ENCODE measurements at places on chromosomes 13 and 19.

GRCh38 chr19:18475004-18475453, 37.1 kb upstream of the ISYNA1 start:
- DNase-seq: no peak

DNA sequence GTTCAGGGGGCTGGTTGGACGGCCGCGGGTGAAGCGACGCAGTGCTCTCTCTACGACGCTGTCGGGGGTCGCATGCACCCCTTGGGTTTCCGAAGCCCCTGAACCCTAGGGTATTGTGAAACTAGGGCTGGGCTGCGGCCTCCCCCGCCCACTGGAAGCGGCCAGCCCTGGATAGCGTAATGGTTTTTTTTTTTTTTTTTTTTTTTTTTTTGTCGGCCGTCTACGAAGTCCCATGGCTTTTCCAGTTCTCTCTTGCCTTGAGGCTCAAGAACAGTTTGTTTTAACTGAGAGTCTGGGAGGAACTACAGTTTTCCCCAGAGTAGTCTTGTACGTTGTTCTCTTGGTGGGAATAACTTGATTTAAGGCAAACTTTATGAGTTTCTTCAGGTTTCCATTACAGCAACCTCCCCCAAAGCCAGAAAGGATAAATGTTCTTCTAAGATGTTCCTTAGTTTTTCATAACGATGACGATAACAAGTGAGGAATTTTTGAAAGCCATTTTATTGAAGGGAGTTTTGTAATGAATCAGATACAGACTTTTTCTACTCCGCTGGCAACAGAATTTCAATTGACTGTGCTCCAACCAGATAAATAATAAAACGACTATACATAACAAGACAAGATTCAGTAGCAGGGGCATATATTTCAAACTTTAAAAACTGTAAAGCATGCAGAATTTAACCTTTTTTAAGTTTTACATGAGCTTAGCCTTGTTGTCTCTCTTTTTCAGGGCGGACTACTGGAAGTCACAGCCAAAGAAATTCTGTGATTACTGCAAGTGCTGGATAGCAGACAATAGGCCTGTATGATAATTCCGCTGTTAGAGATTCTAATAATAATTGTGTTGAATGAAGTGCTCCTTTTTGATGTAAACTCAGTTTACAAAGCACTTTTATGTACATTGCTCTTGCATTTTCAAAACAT, 867 bp downstream of the WBP4 start:
- no peak for DNase-seq

- DNase-seq: no peak
Measured at GRCh38 chr13:95086761-95087160, 214.5 kb downstream of the ABCC4 start.

- no peak for DNase-seq
Measured at GRCh38 chr19:2089727-2090053, 6.4 kb downstream of the MOB3A start.

DNA sequence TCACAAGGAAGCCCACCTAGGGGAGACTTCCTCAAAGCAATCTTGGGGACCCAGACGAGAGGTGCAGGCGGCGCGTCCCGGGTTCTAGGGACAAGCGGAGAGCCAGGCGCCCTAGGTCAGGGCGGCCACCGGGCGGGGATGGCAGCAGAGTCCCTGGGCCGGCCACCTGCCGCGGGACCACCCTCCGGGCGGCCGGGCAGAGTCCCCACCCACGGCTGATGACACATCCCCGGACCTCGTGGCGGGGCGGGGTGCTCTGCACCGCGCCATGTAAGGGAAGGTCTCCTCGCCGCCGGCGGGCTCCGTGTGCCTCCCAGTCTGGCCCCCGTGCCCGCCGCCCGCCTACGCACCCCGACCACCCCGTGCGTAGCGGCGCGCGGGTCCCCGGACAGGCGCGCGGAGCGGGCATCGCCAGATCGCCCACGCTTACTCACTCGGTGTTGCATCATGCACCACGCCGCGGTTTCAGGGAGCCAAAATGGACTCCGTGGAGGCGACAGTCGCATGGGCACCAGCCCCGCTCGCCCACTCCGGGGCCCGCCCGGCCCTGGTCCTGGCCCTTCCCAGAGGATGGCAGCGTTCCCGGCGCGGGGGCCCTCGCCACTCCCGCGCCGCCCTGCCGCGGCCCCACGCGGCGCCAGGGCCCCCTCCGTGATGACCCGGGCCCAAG, 643 bp downstream of the SLC7A1 start:
- DNase-seq: no peak

- DNase-seq: no peak
Measured at GRCh38 chr19:18605546-18606280, 886 bp downstream of the CRLF1 start.

DNA sequence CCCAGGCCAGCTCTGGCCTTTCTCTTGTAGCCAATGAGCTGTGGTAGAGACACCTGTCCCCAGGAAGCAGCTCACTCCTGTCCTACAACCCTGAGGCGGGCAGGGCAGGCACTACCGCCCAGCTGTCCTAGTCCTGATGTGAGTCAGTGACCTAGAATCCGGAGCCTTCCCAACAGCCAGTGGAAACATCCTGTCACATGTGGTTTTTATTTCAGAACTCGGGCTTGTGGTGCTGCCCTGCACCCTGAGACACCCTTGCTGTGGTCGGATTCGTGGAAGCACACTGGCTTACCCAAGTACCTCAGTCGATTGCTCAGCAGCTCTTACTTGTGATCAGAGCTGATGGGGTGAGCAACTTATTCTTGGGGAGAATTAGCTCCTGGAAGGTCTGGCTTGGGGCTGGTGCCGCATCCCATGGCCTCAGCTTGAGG, 83.6 kb upstream of the ARHGEF7 start:
- no peak for DNase-seq

DNA sequence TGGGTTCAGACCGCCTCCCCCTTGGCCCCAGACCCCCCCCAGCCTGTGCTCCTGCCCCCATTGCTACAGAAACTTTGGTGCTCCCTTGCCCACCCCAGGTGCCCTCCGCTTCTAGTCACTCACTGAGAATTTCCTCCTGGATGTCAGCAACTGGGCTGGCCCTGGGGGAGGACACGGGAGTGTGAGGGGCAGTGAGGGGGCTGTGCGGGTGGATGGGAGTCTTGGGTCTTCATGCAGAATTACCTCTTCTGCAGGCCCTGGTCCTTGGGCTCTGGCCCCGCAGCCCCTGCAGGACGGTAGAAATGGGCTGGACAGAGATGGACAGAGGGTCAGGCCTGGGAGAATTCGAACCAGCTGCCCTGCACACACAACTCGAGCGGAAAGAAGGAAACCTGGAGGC, 4.8 kb downstream of the LILRB5 start:
- no peak for DNase-seq

All from esophagus squamous epithelium (tissue), 5 donors.